RWPE1 (cell line): ENCODE measurements at places on chromosomes 5 and 9.

DNA sequence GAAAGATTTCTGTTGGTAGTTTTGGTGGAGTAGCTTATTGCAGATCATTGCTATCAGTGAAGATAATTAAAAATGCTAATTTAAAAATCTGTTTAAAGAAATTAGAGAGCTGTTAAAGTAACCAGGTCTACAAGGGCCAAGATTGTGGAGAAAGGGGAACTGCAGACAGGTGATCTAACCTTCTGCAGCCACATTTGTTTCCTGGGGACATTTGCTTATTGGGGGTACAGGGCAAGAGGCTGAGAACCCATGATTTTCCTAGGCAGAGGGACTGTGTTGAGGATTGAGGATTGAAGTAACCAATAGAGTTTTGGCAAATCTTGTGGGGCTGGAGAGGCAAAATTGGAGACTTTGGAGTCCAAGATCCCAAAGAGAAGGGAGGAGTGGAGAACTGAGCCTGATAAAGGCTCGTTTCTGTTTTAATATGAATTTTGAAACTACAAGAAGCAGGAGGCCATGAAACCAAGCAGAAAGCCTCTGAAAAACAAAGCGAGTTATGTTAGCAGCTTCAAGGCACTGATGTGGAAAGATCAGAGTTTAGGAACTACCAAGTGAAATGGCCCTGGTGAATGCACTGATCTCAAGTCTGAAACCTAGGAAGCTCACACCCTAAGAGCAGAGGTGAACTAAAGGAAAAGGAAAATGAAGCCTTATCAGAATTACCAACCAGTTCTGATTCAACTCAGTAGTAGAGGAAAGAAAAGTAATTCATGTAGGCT is 219.8 kb upstream of the C9orf72 start:
- DNase-seq = no peak

GRCh38 chr5:52694648-52695047 is 93.1 kb upstream of the ITGA1 start:
- DNase-seq = no peak

- DNase-seq = no peak
Observed at GRCh38 chr9:101495810-101496209, 37.8 kb upstream of the RNF20 start.

- DNase-seq = no peak
Observed at GRCh38 chr5:58800356-58800755, 217.5 kb downstream of the RAB3C start.

- peak; percentile 49 for DNase-seq
Observed at GRCh38 chr5:150278916-150279315, 10.7 kb downstream of the CAMK2A start.

GRCh38 chr9:105647595-105648349 is 14.5 kb upstream of the TAL2 start:
- DNase-seq = no peak

DNA sequence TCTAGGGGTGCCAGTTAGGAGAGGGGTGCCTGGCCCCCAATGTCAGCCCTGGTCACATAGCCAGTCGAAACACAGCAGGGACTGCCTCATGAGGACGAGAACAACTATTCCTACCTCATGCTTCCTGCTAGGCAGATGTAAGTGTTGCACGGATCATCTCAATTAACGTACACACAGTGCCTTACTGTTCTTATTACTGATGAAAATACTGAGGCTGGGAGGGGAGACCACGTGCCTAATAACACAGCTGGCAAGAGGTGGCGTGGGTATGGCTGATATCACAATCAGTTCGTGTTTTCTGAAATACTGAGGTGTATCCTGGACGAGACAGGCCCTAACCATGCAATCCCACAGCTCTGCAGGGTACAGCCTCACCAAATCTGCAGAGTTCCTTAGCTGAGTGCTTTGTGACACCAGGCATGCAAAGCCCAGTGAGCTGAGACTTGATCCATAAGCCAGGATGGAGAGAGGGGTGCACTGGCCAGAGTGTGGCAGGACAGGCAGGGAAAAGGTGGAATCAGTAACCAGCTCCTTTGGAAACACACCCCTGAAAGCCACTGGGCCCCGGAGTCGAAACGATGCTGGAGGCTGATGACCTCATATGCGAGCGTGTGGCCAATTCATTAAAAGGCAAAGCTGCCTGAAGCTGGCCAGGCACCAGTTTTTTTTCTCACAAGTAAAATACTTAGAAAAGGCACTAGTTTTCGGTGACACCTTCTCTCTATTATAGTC is 63.9 kb downstream of the PRRT1B start:
- peak; percentile 82 for DNase-seq

DNA sequence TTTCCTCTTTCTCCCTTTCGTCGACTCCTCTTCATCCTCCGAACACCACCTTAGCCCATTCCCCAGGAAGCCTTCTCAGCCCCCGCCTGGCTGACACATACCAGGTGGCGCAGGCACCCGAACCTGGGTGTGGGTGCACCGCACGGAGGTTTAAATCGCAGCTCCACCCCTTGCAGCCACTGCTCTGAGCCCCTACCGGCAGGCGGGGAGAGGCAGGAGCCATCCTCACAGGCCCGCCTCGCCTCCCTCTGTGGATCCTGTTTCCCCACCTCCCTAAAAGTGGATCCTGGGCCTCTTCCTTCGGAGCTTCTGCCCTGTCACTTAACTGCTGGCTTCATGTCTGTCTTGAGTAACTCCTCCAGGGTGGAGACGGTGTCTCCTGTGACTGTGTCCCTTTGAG is 110.7 kb downstream of the OLFM1 start:
- no peak for DNase-seq

DNA sequence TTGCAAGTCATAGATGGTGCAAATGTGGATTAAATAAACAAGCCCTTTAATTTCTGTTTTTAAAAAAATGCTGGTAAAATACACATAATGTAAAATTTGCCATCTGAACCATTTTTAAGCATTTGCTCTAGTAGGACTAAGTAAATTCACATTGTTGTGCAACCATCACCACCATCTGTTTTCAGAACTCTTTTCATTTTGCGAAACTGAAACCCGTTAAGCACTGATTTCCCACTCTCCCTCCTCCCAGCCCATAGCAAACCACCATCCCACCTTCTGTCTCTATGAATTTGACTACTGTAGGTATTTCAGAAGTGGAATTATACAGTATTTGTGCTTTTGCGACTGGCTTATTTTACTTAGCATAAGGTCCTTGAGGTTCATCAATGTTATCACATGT is 103.3 kb upstream of the CNTLN start:
- no peak for DNase-seq

DNA sequence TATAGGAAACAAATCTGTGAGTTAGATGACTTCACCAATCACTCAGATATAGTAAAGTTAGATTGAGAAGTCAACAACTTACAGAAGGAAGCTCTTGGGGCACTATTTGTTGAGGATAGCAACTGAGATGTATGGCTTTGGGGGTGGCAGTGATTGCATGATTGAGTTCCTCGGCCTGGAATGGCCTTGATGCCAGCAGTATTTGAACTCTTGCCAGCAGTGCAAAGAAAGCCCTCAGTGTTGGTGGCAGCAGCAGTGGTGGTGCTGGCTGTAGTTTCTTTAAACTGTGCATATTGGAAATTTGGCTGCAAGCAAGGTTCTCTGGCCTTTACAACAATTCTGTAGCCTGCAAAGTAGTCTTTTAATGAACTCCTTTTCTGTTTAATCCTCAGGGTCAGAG is 41.4 kb upstream of the PJA2 start:
- no peak for DNase-seq

- DNase-seq = no peak
Observed at GRCh38 chr5:126846344-126846743, 69.4 kb downstream of the LMNB1 start.

DNA sequence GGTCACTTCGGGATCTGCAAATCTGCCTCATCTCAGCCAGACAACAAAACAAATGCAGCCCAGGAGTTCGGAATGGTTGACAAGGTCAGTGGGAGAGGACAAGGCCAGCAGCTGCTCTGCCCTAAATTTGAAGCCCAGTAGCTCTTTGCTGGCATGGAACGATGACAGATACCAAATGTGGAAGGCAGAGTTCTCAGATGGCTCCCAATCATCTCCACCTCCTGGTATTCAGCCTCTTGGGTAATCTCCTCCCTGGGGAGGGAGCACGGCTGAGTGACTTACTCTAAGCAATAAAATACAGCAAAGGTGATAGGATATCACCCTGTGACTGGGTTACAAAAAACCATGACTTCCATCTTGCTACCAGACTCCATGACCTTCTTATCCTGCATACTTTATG is 172.8 kb downstream of the ENTREP1 start:
- DNase-seq = no peak

GRCh38 chr5:160480652-160481051 is 59.0 kb downstream of the PTTG1 start:
- no peak for DNase-seq

DNA sequence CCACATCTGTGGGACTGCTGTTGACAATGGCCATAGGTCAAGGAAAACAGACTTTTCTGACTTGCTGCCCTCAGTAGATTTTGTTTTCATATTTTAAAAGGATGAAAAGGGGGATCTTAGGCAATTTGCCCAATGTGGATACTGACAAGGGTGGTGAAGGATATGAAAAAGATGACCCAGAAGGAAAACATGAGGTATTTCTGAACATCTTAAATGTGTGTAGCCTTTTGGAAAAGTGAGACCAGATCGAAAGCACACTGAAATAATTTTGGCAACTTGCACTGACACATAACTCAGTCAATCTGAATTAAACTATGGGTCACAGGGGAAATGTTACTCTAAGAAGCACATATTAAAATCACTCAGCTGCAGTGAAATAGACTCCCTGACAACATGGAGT is 1793.0 kb upstream of the ACO1 start:
- no peak for DNase-seq

- no peak for DNase-seq
Observed at GRCh38 chr5:82319651-82320376, 41.7 kb upstream of the RPS23 start.

- no peak for DNase-seq
Observed at GRCh38 chr5:173287086-173287485, 41.1 kb downstream of the STC2 start.

DNA sequence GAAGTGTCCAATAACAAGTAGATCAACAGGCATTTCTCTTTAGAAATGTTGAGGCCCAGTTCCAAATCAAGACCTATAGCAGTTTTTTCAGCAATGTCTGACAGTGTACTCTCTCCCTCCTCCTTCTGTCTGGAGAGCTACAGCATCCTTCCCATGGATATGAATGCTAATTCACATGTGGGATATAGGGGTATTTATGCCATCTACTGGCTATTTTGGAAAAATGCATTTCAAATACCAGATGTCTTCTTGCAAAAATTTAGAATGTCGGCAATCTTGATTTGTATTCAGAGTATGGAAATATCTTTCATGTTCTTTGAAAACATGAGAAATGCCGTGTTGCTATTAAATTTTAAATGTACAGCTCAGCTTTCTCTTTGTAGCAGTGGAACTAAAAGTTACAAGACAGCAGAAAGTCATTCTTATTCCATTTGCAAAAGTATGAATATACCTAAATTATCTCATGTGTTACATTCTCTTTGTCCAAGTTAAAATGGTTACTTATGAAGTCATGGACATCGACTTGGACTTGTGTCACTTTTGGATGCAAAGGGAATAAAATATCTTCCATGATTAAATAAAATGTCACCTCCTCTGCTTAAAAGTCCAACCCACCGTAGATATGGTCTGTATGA is 647.8 kb downstream of the TAF11L14 start:
- DNase-seq = peak; percentile 66

DNA sequence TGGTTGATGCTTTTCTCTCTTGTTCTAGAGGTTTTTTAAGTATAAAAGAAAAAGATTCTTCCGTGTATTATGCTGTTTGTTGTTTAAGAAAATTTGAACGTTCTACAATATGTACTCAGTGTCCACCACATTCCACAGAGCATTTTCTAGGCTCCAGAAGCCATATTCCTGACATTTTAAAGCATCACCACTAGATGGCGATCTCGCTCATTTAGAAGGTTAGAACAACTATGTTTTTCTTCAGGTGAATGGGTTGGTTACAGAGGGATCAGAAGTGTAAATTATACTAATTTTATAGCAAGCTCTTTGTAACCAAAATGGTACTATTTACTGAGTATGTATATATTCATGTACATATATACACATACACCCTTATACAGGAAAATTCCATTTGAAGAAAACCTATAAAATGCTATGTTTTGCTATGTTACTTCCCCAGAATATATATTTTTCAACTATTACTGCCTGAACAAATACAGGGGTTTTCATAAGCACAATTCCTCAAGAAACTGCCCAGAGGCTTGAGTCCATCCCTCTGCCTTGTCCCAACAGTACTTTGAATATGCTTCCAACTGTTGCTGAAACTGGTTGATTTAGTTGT is 284.3 kb downstream of the CCDC171 start:
- peak; percentile 53 for DNase-seq

GRCh38 chr9:111661150-111661801 is at the start of gene GNG10:
TSS of gene GNG10 (plus strand) at chr9:111661605. CDS start at chr9:111661635, 30 bp downstream.
- DNase-seq = peak; percentile 87

DNA sequence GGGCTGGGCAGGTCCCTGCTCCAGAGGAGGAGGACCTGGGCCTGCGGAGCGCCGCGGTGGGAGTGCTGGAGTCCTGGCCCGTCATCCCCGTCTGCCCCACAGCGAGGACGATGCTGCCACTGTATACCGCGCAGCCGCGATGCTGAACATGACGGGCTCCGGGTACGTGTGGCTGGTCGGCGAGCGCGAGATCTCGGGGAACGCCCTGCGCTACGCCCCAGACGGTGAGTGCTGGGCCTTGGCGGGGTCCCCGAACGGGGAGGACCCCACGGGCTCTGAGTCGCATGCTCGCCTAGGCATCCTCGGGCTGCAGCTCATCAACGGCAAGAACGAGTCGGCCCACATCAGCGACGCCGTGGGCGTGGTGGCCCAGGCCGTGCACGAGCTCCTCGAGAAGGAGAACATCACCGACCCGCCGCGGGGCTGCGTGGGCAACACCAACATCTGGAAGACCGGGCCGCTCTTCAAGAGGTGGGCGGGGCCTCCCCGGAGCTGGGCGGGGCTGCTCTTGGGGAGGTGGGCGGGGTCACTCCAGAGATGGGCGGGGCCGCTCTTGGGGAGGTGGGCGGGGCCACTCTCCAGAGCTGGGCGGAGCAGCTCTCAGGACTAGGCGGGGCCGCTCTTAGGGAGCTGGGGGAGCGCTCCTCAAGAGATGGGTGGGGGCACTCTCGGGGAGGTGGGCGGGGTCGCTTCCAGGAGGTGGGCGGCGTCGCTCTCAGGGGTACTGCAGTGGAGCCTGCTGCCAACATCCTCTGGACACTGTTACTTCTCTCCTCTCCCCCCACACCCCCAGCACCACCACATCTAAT is 13.1 kb downstream of the LRRC26 start:
- DNase-seq = peak; percentile 84

- DNase-seq = peak; percentile 78
Observed at GRCh38 chr5:14263699-14264098, 120.6 kb downstream of the TRIO start.

- no peak for DNase-seq
Observed at GRCh38 chr9:8133606-8134005, 334.0 kb upstream of the DMAC1 start.

- DNase-seq = no peak
Observed at GRCh38 chr5:59863777-59864176, 29.7 kb downstream of the PDE4D start.

DNA sequence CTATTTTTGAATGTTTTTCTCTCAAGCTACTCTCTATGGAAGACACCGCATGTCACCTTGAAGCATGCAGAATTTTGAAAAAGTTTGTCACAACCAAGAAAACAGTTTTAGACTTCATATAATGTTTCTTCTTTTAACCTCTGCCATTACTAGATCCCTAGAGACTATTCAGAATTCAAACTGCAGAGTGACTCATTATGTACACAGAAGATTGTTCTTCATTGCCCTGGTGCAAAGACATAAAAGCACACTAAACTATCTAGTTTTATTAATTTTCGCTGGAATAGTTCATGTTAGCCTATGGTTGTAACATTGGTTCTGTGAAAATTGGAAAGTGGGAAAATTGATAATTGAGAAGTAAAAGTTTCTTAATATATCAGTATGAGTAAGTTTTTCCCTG is 18.4 kb downstream of the F2RL2 start:
- no peak for DNase-seq
